Activated T-cell treated with anti-CD3 and anti-CD28 coated beads for 48 hours (primary cell): ENCODE measurements at places on chromosomes 7 and 10.

GRCh38 chr7:143171697-143172096 lies 11.5 kb upstream of the TAS2R39 start:
- DNase-seq = no peak

DNA sequence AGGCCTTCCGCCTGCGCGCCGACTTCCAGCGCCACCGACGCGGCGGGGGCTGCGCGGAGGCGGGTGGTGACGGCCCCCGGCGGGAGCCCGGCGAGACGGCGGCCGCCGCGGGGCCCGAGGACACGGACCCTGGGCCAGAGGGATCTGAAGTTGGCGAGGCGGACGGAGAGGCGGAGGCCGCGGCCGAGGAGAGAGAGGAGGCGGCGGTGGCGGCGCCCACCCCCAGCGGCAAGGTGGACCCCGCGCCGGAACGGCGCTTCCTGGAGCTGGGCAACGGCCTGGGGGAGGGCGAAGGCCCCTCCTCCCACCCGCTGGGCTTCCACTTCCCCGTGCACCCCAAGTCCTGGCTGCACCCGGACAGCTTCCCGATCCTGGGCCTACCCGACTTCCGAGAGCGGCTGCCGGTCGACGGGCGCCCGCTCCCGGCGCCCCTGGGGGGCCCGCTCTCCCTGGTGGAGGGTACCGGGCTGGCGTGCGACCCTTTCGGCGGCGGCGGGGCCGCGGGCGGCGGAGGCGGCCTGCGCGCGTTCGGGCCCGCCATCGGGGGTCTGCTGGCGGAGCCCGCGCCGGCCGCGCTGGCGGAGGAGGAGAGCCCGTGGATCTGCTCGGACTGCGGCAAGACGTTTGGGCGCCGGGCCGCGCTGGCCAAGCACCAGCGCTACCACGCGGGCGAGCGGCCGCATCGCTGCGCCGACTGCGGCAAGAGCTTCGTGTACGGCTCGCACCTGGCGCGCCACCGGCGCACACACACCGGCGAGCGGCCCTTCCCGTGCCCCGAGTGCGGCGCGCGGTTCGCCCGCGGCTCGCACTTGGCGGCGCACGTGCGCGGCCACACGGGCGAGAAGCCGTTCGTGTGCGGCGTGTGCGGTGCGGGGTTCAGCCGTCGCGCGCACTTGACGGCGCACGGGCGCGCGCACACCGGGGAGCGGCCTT lies 16.2 kb downstream of the ZNF316 start:
- DNase-seq = no peak

DNA sequence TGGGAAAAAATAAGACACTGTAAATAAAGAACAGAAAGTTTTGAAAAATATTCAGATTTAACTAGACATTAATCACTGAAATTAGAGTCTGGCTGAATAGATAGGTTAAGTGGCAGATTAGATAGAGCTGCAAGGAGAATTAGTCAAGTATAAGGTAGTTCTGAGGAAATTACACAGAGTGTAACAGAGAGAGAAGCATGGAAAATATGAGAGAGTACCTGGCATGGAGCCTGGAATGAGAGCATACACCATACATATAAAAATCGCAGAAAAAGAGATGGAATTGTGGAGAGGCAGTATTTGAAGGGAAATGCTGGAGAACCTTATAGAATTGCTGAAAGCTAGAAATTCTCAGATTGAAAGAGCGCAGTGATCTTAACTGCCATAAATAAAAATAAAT lies 46.9 kb downstream of the ZNRF2 start:
- no peak for DNase-seq

GRCh38 chr10:58570307-58570723 lies 57.6 kb downstream of the BICC1 start:
- DNase-seq = no peak

GRCh38 chr7:112788778-112789343 lies 1.3 kb downstream of the TMEM168 start:
- no peak for DNase-seq

- no peak for DNase-seq
These were observed 55.2 kb upstream of the DKK1 start for GRCh38 chr10:52258799-52259425.

GRCh38 chr10:121510201-121510771 lies 88.0 kb downstream of the FGFR2 start:
- no peak for DNase-seq

GRCh38 chr7:100544386-100544785 lies 5.4 kb downstream of the AGFG2 start:
- no peak for DNase-seq

DNA sequence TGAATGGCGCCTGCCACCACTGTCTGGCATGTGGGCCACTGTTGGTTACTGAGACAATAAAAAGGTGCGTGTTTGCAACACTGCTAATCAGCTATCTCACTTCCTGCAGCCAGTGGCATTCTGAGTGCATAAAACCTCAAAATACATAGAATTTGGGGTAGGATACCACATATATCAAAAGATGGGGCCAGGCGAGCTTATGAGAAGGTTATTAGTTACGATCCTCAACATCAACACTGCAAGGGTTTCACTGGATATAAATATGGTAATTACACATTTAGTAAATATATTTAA lies 200.2 kb downstream of the WDR37 start:
- no peak for DNase-seq

GRCh38 chr7:107792364-107792763 lies 10.7 kb downstream of the SLC26A3 start:
- DNase-seq = no peak

- DNase-seq = no peak
These were observed 175.8 kb upstream of the PRKCQ start for GRCh38 chr10:6755781-6756460.

- no peak for DNase-seq
These were observed 89.2 kb upstream of the PFKP start for GRCh38 chr10:2978111-2978510.

DNA sequence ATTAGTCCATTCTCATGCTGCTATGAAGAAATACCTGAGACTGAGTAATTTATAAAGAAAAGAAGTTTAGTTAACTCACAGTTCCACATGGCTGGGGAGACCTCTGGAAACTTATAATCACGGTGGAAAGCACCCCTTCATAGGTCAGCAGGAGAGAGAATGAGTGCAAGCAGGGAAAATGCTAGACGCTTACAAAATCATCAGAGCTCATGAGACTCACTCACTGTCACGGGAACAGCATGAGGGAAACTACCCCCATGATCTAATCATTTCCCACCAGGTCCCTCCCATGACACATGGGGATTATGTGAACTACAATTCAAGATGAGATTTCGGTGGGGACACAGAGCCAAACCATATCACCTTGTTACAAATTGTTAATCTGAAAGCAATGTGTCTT lies 15.8 kb downstream of the TAS2R39 start:
- no peak for DNase-seq

GRCh38 chr7:40884241-40884640 lies 749.4 kb downstream of the SUGCT start:
- DNase-seq = no peak

- no peak for DNase-seq
These were observed 36.8 kb downstream of the TAS2R41 start for GRCh38 chr7:143514487-143514886.

DNA sequence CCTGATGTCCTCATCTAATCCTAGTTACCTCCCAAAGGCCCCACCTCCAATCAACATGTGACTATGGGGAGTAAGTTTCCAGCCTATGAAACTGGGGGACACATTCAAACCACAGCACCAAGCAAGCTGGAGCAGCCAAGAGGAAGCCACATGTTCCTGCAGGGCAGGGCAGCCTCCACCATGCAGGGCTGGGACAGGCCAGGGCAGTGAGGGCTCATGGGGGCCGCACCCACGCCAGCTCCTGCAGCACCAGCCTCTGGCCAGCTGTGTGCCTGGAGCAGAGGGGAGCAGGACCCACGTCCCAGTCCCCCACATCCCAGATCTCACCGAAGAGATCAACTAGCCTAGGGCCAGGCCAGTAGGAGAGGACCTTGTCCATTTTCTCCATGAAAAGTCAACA lies 85.9 kb upstream of the INSIG1 start:
- no peak for DNase-seq

DNA sequence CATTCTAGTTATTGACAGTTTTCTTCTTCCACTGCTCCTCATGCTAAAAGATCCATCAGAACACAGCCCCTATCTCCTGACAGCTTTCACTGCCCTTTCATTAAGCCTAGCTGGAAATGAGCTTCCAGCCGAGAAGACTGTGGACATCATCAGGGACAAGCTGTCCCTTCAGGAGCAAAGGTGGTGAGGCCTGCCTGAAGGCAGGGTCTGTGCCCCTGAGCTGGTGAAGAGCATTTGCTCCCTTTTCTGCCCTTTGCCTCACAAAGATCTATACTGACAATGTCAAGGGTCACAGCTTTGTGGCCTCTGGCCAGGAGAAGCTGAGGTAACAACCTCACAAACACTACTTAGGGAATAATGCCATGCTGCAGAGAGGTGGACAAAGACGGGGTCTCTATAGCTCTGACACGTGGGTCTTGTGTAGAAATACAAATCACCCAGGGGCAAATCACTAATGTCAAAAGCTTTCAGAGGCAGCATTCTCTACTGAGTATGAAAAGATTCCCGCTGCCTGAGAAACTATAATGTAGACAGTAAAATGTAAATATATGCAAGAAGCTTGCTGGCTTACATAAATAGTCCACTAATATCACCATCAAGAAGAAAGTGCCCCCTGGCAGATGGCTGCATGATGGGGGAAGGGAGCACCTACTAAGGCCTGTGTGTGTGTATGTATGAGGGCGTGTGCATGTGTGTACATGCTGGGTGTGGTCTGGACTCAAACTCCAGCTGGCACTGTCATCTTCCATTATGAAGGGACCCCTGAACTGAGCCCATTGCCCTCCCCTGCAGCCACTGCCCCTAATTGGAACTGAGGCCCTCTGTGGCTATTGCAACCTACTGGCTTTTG lies 55.8 kb downstream of the HBP1 start:
- DNase-seq = no peak

DNA sequence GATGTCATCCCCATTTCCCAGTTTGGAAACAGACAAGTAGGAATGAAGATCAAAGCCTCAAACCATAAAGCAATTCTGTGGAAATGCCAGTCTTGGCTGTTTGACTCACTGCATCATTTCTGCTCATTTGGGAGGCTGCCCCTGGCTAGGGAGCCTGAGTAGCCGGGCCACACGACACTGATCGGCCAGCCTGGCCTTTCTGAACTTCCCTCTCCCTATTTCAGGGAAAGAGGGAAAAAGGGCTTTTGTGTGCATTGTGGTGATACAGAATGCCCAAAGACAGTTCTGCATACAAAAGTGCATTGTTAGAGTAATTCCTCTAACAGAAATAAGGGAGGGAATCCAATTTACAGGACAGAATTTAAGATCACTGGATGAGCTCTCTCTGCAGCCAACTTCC lies 41.7 kb upstream of the OPALIN start:
- DNase-seq = no peak

GRCh38 chr7:1818575-1819258 lies 148.6 kb downstream of the ELFN1 start:
- no peak for DNase-seq

GRCh38 chr7:137731436-137731835 lies 115.3 kb downstream of the DGKI start:
- DNase-seq = no peak

DNA sequence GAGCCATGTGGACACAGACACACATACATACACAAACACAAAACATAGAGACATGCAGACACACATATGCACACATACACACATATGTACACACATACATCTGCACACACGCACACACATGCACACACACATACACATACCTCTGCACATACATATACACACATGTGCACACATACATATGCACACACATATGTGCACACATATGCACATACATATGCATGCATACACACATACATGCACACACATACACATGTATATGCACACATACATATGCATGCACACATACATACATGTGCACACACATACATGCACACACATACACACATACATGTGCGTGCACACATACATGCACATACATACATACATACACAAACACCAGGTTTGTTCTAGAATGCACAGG lies 236.3 kb upstream of the FOXK1 start:
- DNase-seq = no peak

DNA sequence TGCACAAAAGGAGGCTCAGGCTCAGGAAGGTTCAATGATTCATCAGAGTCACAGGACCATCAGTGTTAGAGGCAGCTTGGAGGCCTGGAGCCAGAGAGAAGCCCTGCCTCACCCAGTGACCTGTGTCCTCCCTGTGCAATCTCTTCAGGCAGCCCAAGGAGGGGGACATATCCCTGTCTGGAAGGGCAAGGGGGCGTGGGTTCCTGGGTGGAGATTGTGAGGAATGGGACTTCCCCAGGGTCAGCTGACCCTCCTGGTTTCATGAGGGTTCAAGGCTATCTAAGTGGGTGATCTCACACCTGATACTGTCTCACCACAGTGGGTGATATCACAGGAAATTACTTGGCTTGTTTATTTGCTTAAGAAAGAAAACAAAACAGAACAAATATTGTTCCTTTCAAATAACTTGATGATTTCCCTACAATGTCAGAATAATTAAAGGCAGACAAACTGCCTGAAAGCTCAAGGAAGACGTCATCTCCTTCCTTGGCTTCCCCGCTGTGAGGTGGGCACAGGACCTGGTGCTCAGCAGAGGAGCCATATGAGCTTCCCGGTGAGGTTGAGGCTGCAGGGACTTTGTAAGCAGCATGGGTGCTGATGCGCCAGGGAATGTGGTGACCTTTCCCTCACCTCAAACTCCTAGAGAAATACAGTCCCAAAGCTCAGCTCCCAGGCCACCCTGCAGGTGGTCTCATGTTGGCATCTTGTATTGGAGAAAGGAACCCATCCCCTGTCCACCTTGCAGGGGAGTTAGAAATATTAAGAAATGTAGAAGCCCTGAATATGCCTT lies 763.2 kb downstream of the GRID1 start:
- no peak for DNase-seq

- DNase-seq = no peak
These were observed 18.7 kb upstream of the ZNF488 start for GRCh38 chr10:47402641-47403301.
